ENCODE measurements at places on chromosomes 13 and 19. TPM values are rescaled to one million over a fixed set of nuclear protein-coding genes. Genes with fewer than 3 reads are reported as not detected.
A peak's percentile ranks its signal among the peaks of the same experiment; 100 is the strongest.

DNA sequence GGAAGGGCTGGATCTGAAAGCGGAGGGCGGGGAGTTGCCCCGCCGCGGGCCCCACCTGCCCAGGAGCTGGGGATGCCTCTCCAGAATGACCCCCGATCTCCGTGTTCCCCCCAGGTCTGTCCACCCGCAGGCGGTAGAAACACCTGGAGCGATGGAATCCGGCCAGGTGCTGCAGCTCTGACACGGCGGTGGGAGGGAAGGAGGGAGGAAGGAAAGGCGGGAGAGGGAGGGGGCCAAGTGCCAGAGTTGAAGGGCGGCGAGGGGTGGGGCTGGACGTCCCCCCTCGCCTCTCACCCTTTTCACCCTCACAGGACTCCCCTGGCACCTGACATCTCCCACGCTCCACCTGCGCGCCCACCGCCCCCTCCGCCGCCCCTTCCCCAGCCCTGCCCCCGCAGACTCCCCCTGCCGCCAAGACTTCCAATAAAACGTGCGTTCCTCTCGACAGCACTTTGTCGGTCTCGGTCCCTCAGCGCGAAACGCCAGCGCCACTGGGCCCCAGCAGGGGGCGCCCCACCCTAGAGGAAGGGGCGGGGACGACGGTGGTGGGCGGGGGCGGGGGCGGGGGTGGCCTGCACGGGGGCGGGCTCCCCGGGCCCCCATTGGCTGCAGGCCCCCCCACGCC lies 337 bp upstream of the FXYD7 start:
- DNase-seq: peak; percentile 90

GRCh38 chr19:4830332-4830731 lies 1.2 kb downstream of the TICAM1 start:
- DNase-seq: no peak

GRCh38 chr19:4717966-4718701 lies 5.5 kb downstream of the DPP9 start:
- no peak for DNase-seq

DNA sequence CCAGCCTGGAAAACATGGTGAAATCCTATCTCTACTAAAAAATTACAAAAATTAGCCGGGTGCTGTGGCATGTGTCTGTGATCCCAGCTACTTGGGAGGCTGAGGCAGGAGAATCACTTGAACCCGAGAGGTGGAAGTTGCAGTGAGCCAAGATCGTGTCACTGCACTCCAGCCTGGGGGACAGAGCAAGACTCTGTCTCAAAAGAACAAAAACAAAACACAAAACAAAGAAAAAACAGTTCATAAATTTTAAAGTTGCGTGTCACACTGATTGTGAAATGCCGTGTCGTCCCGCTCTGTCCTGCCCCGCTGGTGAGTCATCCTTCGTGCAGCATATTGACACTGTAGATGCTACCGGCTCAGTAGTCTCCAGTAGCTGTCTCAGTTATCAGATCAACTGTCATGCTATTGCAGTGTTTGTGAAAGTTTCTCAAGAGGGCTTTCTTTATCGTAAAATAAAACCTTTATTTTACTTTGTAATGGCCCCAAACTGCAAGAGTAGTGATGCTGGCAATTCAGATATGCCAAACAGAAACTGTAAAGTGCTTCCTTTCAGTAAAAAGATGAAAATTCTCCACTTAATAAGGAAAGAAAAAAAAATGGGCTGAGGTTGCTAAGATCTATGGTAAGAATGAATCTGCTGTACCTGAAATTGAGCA lies 36.4 kb upstream of the IGFL1 start:
- no peak for DNase-seq

KLK6 gene
- total RNA-seq: 3.2 TPM

GRCh38 chr19:55305491-55305890 lies 19.6 kb downstream of the TMEM150B start:
- DNase-seq: no peak

MISP gene
- not detected for total RNA-seq

- no peak for DNase-seq
Observed at GRCh38 chr19:11203194-11204075, 6.1 kb upstream of the KANK2 start.

DNA sequence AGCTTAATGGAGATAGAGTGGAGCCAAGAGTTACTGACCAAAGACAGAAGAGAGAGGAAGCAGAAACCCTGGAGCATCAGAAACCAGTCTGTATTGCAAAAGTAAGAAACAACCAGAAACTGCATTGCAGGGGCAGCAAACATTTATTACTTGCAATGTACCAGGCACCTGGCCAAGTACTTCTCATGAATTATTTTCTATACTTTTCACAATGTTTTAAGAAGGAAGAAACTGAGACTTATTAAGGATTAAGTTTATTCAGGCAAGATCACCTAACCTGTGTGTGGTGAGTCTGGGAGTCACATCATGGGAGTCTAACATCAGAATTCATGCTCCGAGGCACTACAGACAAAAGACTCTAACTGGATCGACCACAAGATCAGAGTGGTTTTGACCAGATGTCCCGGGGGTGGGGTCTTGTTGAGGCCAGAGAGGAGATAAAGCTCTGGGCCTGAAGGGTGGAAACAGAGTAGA lies 47.4 kb downstream of the TNFRSF19 start:
- no peak for DNase-seq

DNA sequence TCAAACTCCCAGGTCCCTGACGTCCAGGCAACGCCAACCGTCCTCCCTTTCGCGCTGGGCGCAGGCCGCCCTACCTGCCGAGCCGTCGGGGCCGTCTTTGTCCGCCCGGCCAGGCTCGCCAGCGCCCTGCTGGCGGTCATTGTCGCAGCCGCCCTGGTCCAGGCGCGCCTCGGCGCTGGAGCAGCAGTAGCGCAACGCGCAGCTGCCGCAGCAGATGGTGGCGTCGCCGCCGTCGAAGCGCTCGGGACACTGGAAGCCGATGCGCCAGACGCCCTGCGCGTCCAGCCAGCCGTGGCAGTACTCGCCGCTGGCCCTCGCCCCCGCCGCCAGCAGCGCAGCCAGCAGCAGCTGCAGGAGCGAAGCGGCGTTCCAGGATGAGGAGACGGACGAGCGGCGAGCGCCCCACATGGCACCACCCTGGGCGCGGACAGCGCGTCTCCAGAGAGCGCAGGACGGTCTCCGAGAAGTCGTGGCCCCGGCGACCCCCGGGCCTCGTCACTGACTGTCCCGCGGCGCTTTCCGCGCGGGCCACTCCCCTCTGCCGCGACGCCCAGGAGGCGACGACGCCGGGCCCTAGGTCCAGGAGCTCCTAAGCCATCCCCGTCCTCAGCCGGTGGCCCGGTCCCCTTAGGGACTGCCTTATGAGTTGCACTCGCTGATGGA lies 1.1 kb downstream of the SHISA2 start:
- DNase-seq: no peak

- DNase-seq: no peak
Observed at GRCh38 chr13:66915596-66916185, 314.4 kb downstream of the PCDH9 start.
